ENCODE measurements at places on chromosomes 7 and 10.

- no peak for DNase-seq
Observed at GRCh38 chr10:82462910-82463551, 588.0 kb downstream of the NRG3 start.

- no peak for DNase-seq
Observed at GRCh38 chr7:138125598-138126111, 49.4 kb downstream of the AKR1D1 start.

DNA sequence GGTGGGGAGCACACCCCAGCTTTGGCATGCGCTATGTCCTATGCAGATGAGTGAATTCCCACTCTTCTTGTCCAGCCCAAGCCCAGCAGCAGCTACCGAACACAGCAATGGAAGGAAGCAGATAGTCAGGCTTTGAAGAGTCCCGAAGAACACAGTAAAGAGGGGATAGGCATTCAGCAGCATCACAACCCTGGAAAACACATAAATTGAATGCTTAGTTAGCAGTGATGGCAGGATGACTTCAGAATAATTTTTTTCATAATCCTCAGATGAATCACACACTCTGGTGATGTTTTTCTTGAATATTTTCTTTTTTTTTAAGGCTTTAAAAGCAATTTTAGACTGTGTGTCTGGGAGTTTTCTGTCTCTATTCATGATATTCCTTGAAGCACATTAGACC lies 95.8 kb downstream of the CFAP58 start:
- no peak for DNase-seq

- DNase-seq = no peak
Observed at GRCh38 chr10:3757250-3757637, 27.8 kb downstream of the KLF6 start.

GRCh38 chr7:143375298-143376034 lies 5.7 kb upstream of the ZYX start:
- no peak for DNase-seq

DNA sequence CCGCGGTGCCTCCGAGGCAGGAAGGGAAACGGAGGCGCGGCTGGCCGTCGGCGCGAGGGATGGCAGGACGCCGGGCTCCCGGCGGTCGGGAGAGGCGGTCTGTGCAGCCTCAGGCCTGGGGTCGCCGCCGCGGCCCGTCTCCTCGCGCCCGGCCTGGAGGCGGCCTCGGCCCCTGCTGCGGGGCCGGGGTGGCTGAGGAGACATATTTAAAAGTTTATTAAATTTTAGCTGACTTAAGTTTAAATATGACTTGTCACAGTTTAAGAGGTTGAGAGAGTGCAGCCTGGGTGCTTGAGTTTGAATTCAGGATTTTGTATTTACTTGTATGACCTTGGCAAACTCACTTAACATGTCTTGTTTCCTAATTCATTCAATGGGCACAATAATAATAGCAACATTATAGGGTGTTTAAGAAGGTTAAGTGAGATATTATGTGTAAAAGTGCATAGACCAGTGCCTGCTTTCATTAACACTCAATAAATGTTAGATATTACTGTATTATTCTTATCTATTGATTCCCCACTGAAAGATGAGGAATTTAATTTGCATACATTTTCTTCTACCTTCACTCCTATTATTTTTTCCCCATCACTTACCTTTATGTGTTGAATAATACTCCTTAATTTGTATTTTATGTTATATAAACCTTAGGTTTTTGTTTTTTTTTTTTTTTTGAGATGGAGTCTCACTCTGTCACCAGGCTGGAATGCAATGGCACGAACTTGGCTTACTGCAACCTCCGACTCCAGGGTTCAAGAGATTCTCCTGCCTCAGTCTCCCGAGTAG lies 718 bp downstream of the DYNC2I1 start:
- no peak for DNase-seq

DNA sequence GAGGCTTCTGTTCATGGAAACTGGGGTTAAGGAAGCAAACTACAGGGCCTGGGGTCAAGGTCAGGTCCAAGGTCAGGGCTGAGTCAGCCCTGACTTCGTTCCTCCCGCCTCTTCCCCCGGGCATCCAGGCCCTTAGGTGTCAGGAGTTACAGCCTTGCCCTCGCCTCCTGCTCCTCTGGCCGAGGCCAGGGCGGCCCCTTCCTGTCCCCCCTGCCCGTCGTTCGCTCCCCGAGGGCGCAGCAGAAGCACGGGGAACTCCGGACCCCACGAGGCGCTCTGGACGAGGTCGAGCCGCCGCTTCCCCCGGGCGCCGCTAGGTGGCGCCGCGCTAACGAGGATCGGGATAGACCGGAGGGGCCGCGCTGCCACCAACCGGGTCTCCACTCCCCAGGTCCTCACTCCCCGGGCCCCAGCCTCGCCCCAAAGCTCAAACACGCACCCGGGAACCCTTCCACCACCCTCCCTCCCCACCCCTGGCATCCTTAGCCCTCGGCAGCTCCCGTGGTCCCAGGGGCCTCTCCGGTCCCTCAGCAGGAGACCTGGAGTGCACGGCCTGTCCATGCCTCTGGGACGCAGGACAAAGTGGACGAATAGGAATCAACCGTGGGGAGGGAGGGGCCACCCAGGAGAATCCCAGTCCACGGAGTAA lies 59.2 kb upstream of the MYL10 start:
- no peak for DNase-seq

DNA sequence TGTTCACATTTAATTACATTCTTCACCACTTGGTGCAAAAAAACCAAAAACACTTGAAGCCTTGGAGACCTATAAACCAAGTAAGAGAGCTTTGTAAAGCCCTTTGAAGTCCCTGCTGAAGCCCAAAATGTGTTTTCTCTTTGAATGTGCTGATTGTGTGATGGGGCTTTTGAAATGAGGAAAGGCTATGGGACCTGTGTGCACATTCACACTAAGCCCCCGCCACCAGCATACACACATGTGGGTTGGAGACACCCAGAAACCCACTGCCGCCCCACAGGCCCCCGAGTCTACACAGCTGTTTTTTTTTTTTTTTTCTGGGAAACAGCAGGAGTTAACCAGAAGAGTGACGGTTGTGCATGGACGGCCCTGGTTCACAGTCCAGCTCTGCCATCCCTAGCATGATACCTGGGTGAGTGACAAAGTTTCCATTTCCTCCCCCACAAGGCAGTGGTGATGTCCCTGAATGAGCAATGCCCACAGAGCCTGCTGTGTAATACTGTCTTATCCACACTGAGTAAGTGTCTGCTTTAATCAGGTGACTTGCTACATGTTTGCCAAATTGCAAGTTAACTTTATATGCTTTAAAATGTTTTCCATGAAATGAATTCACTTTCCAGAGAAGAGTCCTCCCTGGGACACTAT lies 154.6 kb upstream of the GDF10 start:
- no peak for DNase-seq

- DNase-seq = no peak
Observed at GRCh38 chr7:138921277-138921676, 59.9 kb downstream of the KIAA1549 start.

DNA sequence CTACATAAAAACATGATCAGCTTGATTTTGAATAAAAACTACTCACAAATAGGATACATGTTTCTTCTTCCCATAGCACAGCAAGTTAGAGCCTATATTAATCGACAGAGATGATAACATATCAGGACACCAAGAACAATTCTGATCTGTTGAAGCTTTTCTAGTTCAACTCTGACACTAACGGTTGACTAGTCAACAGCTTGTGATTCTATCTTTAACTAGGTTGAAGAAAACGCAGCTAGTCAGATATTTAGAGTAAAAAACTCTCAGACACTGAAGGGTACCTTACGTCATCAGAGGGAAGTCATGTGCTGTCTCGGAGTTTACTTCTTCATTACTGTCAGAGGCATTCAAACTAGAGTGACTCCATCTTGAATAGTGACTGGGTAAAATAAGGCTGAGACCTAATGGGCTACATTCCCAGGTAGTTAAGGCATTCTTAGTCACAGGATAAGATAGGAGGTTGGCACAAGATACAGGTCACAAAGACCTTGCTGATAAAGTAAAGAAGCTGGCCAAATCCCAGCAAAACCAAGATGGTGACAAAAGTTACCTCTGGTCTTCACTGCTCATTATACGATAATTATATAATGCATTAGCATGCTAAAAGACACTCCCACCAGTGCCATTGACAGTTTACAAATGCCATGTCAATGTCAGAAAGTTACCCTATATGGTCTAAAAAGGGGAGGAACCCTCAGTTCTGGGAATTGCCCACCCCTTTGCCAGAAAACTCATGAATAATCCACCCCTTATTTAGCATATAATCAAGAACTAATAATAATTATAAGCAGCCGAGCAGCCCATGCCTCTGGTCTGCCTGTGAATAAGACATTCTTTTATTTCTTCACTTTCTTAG lies 21.3 kb downstream of the CCDC71L start:
- no peak for DNase-seq

- DNase-seq = no peak
Observed at GRCh38 chr10:82319562-82319961, 444.6 kb downstream of the NRG3 start.

GRCh38 chr7:115221456-115221855 lies 299.6 kb downstream of the MDFIC start:
- no peak for DNase-seq

- no peak for DNase-seq
Observed at GRCh38 chr7:159156436-159157245, 12.0 kb upstream of the VIPR2 start.

DNA sequence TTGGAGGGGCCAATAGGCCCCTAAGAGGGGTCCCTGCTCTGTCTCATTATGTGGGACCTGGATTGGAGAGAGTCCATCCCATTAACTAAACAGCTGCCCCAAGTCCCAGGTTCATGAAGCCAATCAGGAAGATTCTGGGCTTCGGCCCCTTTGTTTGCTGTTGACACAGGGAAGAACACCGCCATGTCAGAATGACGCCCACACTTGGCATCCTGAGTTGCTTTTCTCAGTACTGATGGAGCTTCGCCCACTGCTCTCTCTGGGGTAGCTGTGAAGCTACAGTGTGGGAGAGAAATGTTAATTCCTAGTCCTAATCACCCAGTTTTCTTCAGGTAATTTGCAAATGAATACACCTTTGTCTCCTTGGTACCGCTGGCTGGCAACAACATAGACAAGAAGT lies 264.7 kb downstream of the GLRX3 start:
- DNase-seq = no peak

GRCh38 chr10:121435099-121435875 lies 163.0 kb downstream of the FGFR2 start:
- DNase-seq = no peak

- DNase-seq = no peak
Observed at GRCh38 chr10:8061274-8062211, 7.1 kb downstream of the GATA3 start.

GRCh38 chr7:66376264-66376945 lies 171.3 kb downstream of the TPST1 start:
- DNase-seq = no peak

GRCh38 chr7:129980667-129981066 lies 27.9 kb upstream of the UBE2H start:
- no peak for DNase-seq
